ENCODE measurements at places on chromosomes 1 and 21.
A peak's percentile ranks its signal among the peaks of the same experiment; 100 is the strongest.

DNA sequence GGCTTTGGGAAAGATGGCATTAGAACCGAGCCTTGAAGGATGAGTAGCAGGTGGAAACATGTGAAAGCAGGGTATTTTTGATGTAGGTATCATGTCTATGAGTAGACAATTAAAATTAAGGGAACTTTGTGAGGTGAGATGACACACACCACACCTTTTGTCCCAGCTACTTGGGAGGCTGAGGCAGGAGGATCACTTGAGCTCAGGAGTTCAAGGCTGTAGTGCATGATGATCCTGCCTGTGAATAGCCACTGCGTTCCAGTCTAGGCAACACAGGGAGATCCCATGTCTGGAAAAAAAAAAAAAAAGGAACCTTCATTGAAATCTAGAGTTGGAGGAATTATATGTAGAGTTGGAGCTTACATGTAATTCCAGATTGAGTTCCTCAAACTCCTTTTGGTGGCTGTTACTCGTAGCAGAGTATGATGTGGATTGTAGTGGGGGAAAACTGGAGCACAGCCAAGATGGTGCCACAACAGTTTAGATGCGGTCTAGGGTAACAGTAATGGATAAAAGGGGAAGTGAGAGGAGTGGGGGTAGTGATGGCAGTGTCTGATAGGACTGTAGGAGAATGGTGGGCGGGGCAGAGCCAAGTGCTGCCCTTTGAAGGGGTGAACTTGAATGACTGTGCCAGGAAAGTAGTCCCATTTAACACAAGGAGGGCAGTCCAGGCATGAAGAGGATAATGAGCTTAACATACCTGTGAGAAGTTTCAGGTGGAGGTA lies 17.4 kb downstream of the AK4 start:
- DNase-seq, result no peak

DNA sequence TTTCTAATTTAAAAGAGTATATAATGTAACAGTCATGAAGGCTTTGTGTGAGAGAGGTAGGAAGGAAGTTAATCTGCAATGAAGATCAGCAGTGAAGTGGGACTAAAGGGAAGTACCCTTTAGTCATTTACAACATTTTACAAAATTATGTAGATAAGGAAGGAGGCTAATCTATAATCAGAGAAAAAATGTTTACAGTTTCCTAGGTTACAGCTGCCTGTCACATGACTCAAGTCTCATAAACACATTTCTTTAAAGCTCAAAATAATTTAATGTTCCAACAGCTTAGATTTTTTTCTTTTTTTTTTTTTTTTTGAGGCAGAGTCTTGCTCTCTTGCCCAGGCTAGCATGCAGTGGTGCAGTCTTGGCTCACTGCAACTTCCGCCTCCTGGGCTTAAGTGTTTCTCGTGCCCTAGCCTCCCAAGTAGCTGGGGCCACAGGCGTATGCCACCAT lies 26.2 kb upstream of the CAP1 start:
- DNase-seq, result peak; percentile 32

GRCh38 chr1:5664081-5664768 lies 328.0 kb downstream of the NPHP4 start:
- DNase-seq, result no peak

DNA sequence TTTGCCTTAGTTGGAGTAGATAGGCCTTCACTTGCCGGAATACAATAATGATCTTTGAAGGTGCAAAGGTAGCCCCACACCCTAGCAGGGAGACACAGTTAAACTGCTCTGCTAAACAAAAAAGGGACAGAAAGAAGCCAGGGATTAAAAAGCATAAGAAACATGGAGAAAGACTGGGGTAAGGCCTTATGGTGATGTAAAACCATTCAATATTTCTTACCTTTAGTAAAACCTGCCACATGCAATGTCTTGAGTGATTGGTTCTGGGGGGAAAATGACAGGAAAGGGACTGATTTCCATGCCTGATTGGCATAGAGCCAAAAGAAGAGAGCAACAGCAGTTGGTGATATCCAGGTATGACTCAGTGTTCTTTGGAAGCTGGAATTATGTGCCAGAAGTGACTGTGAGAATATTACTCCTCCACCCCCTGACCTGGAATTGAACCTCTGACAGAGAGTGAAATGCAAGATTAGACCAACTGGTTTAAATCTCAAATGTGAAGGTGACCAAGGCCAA lies 8.1 kb downstream of the DNASE2B start:
- peak; percentile 48 for DNase-seq
